Activated T-helper 1 cell treated with anti-CD3 and anti-CD28 coated beads, Interleukin-2, amount 50 U/mL, for 16 hours (primary cell): ENCODE measurements at places on chromosomes 4 and X.

- no peak for DNase-seq
Observed at GRCh38 chr4:121738780-121739535, 26.0 kb downstream of the SMIM43 start.

DNA sequence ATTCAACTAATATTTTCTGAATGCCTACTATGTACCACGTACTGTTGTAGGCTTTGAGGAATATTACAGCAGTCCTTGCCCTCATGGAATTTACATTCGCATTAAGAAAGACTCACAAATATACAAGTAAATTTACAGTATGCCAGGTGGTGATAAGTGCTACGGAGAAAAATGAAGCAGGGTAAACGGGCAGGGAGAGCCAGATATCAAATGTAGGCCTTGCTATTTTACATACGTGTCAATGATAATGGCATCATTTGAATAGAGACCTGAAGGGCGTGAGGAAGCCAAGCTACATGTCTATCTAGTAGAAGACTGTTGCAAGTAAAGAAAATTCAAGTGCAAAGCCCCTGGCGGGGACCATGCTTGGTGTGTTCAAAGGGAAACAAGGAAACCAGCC is 65.2 kb downstream of the AMMECR1 start:
- no peak for DNase-seq

- no peak for DNase-seq
Observed at GRCh38 chr4:63678358-63678931, 730.8 kb downstream of the TECRL start.

- DNase-seq: no peak
Observed at GRCh38 chrX:13219991-13220764, 99.7 kb downstream of the ATXN3L start.

- DNase-seq: no peak
Observed at GRCh38 chrX:12701628-12702027, 89.6 kb upstream of the PRPS2 start.

DNA sequence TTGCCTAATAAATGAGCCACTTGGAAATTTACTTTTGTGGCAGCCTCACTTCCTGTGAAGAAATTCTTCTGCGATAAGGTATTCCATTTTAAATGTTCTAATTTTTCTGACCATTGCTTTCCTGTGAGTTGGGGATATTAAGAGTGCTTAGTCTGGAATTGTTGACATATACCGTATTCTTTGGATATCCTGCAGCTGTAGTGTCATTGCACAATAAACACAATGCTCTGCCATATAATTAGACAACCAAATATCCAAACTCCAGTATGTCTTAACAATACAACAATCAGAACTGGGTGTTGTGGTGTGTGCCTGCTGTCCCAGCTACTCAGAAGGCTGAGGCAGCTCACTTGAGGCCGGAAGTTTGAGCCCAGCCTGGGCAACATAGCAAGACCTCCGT is 99.4 kb downstream of the LUZP4 start:
- DNase-seq: no peak

DNA sequence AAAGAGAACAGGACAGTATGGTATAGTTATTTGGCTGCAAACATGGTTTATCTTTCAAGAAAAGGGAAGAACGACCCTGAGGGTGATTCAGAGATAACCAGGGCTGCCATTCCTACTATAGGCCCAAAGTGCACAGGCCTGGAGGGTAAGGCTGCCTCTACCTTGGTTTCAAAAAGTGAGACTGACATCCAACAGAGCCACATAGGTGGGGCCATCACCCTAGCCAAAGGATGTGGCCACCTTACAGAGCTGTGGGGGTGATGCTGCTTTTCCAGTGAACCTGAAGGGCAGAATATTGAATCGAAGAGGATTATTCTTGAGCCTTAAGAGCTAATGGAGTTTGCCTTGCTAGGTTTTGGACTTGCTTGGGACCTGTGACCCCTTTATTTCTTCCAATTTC is 15.7 kb downstream of the SH2D1A start:
- no peak for DNase-seq

- DNase-seq: no peak
Observed at GRCh38 chr4:6953751-6954380, 44.2 kb downstream of the TBC1D14 start.

DNA sequence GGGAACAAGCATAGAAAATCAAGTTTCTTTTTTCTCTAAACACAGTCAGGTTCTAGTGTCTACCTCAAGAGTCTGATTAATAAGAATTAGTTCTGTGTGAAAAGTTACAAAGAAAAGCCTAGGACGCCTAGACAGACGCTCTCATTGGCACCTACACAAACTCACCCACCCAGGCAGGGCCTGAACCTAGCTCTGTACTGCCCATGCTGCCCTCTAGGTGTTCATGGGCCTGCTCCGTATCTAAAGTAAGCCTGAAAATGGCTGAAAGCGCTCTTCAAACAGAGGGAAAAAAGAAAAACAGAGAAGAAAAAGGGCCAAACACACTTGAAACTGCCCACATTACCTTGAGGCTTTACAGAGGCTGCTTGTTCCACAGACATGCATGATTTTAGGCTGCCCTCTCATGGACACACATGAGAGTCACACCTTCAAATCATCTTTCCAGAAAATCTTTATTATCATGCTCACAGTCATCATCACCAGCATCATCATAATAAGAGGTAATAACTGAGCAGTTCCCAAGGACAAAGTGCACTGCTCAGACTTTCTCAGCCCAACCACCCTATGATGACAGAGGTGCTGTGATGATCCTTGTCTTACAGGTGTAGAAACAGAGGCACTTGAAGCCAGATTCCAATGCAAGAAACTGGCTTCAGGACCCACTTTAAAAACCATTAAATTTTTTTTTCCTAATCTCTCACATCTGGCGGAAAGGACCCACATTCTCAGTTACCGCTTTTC is 49.6 kb downstream of the MAP7D2 start:
- DNase-seq: no peak

- no peak for DNase-seq
Observed at GRCh38 chr4:169047956-169048355, 37.9 kb upstream of the CBR4 start.

- DNase-seq: no peak
Observed at GRCh38 chr4:56128213-56128612, 179.5 kb downstream of the CEP135 start.

- DNase-seq: no peak
Observed at GRCh38 chr4:16171831-16172230, 54.4 kb downstream of the TAPT1 start.

DNA sequence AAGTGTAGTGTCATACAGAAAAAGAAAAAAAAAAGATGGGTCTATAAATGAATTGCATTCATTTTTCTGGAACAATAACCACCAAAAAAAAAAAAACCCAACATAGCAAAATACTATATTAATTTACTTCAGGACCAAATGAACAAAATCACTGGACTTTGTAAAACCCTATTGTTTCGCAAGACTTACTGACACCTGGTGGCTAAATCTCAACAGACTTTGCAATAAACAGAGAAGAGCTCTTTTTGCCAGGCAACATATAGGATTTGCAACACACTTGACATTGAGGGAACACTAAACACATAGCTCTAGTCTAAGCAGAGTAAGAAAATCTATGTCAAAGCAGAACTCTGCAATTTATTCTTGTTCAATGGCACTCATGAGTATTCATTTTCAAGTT is 990.2 kb downstream of the STPG2 start:
- DNase-seq: no peak

- no peak for DNase-seq
Observed at GRCh38 chrX:48754238-48754637, 7.3 kb upstream of the GLOD5 start.

GRCh38 chr4:84847978-84848377 is 118.5 kb downstream of the WDFY3 start:
- DNase-seq: no peak
